ENCODE measurements at places on chromosomes 7 and 10. TPM values are rescaled to one million over a fixed set of nuclear protein-coding genes. Genes with fewer than 3 reads are reported as not detected.

The TPK1 gene
- 3.1 TPM for total RNA-seq

The JCAD gene
- total RNA-seq = 11.2 TPM

The FGFR2 gene
- total RNA-seq = 0.28 TPM

The SKIDA1 gene
- total RNA-seq = 0.91 TPM

The PTF1A gene
- total RNA-seq = not detected

The TPST1 gene
- total RNA-seq = 8.1 TPM

The ASZ1 gene
- not detected for total RNA-seq

The ANXA8L1 gene
- total RNA-seq = 98.4 TPM

The TAS2R41 gene
- total RNA-seq = not detected

The ATRNL1 gene
- total RNA-seq = 0.14 TPM

The DYDC2 gene
- 0.13 TPM for total RNA-seq

The STEAP1B gene
- total RNA-seq = not detected

The ZNF239 gene
- 2.3 TPM for total RNA-seq

The NPSR1 gene
- total RNA-seq = not detected

The ABCA13 gene
- 0.06 TPM for total RNA-seq

The KLF14 gene
- not detected for total RNA-seq
